Stimulated activated CD8-positive, alpha-beta memory T cell treated with anti-CD3 and anti-CD28 coated beads, Interleukin-2, amount 100 ng/mL, for 1 hour (primary cell): ENCODE measurements at places on chromosomes 1 and 21.

DNA sequence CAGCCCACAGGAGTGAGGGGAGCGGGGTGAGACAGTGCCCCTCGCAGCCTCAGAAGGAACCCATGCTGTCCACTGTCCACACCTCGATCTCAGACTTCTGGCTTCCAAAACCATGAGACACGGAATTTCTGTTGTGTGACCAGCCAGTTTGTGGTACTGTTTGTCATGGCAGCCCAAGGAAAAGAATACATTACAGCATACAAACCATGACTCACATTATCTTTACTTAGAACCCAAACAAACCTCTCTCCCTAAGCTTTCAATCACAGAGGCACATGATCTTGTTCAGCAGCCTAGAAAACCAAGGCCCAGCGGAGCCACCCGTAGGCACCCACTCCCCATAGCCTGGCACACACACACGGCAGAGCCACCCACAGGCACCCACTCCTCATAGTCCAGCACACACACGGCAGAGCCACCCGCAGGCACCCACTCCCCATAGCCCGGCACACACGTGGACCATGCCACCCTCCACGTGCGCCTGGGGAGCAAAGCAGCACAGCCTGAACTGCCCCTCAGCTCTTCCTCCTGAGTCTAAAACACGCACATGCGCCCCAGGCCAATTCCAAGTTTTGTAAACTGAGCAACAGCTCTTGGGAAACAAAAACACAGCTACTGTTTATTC lies 458 bp upstream of the KRTAP10-4 start:
- DNase-seq: no peak

- DNase-seq: peak; percentile 33
Observed at GRCh38 chr1:199113265-199113869, 474.5 kb downstream of the PTPRC start.

- DNase-seq: no peak
Observed at GRCh38 chr1:92404661-92405060, 82.1 kb downstream of the GFI1 start.

GRCh38 chr21:18759751-18760161 lies 356.2 kb upstream of the TMPRSS15 start:
- DNase-seq: no peak

GRCh38 chr1:218362418-218363076 lies 17.4 kb downstream of the TGFB2 start:
- DNase-seq: no peak

GRCh38 chr1:65412984-65413375 lies 7.5 kb upstream of the LEPR start:
- no peak for DNase-seq

DNA sequence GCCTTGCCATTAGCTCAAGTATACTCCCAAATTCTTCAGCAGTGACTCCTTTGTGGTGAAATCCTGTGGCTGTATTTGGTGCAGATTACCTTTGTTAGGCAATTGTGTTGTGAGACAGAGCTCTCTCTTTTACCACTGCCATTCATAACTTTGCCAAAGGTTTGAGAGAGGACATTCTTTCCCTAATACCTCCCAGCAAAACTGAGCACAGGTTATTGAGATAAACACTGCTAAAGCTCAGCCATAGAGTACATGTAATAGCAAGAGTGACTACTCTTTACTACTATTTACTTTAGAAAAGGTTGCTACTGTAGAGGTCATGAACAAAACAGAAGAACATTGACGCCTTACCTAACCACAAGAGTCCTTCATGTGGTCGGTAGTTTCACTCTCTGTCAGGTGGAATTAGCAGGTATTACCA lies 514.0 kb upstream of the ADAMTS5 start:
- DNase-seq: no peak

DNA sequence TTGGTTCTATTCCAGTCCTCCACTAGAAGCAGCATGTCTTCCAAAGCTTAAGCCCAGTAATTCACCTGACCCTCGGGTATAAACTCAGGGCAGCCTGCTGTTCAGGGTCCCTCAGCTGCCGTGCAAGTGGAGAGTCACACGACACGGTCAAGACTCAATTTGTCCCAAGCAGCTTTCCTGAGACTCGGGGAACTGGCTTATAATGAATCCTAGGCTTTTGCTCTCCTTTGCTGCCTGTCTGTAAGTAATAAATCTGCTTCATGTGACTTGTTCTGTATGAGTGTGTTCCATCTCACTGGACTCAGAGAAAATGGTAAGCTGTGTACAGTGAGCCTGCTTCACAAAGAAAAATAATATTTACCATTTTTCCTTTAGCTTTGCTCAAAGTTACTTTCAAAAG lies 119.8 kb downstream of the CYYR1 start:
- no peak for DNase-seq

DNA sequence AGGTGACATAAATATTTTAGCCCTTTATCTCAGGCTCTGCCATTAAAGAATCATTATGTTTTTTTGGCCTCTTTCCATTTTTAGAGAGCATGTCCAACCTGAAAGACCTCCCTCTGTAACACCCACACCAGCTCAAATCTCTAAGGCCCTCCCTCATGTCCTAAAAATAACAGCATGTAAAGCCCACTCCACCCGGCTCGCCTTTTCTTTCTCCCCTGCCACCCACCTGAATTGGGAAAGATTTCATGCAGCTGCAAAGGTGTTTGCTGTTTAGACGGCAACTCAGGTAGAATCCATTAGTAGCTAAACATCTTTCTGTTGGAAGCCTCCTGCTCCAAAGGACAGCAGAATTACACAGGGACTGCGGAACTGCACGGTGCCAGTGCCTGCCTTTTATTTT lies 79.9 kb downstream of the DMRTA2 start:
- DNase-seq: no peak

DNA sequence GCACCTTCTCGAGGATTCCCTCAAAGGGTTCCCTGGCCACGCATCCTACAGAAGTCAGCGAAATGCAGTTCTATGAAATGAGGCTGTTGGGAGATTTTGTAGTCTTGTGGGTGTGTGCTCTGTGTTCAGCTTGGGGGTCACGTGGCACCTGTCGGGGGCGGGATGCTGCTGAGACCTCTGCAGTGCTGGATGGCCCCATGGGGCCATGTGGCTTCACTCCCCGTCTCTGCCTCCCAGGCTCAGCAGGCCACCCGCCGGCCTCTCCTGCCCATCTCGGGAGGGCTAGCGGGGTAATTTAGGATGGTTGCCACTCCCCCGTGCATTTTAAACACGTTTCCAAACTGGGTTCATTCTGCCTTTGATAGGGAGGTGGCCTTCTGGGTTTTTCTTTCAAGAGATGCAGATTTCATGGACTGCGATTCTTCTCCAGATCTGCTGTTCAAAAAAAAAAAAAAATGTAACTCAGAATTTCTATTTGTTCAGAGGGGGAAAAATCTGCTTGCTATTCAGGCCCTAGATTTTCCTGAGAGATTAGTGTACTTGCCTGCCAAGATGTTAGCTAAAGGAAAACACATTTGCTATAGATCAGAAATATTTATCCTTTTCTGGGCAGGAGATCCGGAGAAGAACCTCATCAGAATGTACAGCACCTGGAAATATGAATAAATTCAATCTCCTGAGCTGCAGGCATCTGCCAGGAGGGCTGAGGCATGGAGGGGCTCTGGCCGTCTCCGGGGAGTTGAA lies 277.2 kb upstream of the VAMP3 start:
- DNase-seq: no peak
